NK-92 treated with Interleukin-12 subunit alpha and Interleukin-12 subunit beta, amount 100 ng/mL, for 24 hours (cell line): ENCODE measurements at places on chromosomes 12 and 14.

GRCh38 chr12:67424784-67425183 is 155.6 kb downstream of the CAND1 start:
- DNase-seq = no peak

GRCh38 chr12:80189241-80189640 is 89.9 kb downstream of the OTOGL start:
- DNase-seq = no peak

DNA sequence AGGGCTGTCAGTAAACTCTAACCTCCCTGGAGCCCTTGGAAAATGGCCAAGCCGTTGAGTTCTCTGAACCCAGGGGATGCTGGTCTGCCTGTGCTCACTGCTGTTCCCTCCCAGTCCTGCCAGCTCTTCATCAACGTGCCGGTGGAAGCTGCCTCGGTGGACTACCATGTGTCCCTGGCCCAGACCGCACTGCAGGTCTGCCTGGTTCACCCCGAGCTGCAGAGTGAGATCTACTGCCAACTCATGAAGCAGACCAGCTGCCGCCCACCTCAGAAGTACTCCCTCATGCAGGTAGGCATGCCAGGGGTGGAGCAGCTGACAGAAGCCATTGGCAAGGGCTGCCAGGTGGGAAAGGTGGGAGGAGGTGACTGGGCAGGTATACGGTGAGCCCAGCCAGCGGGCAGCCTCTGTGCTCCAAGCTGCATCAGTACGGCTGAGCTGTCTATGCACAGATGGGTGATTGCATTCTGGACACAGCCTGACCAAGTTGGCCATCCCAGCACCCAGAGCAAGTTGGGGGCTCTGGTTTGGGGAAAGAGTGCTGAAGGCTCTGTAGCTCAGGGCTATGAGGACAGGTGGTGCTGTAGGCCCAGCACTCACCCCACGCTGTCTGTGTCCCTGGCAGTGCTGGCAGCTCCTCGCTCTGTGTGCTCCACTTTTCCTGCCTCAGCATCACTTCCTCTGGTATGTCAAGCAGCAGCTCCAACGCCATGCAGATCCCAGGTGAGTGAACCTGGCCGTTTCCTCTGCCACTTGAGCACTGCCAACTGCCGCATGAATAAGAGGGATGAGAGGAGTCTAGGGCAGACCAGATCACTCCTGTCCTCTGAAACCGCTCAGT is 21.9 kb downstream of the PIGH start:
- no peak for DNase-seq

GRCh38 chr12:82862069-82862841 is 175.5 kb downstream of the TMTC2 start:
- DNase-seq = no peak

DNA sequence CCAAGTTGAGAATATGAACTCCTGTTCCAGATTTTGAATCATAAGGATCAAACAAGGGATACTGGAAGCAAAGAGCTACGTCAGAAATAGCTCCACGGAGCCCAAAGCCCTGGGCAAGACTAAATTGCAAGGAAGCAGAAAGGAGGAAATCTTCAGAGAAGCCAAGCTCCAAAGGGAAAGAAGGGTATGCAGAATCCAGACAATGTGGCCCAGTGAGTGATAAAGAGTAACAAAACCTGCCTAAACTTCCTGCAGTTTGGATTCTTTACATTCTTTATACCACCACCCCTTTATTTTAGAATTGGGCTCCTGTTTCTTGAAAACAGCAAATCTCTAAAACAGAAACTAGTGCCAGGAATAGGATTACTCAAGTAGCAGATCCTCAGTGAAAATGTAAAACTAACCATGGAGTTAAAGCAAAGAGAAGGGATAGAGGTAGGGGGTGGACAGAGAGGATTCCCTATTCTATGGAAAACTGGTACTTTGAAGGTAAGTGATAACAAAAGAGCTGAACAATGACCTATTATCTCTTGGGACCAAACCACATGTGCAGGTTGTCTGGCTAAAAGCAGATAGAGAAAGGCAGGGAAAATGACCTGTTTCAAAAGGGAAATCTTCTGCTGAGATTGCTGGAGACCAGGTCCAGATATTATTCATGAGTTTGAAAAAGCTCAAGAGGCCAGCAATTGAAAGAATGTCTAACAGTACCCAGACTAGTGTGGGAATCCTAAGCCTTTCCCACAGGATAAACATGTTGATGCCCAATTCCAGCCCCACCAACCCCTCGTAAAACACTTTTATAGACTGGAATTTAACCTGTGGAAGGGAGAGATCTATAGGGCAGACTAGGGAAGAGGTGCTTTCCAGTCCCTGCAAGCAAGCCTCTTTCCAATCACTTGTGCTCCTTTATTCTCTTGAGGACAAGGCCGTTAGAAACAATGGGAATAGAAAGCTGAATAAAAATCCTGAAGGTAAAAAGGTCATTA is 24.5 kb downstream of the MBIP start:
- DNase-seq = no peak

DNA sequence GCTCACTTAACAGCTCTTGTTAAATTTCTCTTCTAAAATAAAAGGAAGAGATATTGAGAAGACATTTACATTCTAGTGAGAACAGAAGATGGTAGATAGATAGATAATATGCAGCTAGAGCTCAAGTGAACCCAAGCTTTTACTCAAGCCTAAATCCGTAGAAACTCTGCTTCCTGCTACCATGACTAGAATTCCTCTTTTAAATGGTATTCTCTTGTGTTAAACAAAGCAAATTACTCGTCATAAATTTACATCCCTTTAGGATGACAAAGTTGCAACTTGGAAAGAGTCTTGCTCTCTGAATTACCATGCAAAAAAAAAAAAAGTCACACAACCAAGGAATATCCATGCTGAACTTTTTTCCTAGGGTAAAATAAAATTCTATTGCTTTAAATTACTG is 160.7 kb upstream of the LRFN5 start:
- DNase-seq = no peak

DNA sequence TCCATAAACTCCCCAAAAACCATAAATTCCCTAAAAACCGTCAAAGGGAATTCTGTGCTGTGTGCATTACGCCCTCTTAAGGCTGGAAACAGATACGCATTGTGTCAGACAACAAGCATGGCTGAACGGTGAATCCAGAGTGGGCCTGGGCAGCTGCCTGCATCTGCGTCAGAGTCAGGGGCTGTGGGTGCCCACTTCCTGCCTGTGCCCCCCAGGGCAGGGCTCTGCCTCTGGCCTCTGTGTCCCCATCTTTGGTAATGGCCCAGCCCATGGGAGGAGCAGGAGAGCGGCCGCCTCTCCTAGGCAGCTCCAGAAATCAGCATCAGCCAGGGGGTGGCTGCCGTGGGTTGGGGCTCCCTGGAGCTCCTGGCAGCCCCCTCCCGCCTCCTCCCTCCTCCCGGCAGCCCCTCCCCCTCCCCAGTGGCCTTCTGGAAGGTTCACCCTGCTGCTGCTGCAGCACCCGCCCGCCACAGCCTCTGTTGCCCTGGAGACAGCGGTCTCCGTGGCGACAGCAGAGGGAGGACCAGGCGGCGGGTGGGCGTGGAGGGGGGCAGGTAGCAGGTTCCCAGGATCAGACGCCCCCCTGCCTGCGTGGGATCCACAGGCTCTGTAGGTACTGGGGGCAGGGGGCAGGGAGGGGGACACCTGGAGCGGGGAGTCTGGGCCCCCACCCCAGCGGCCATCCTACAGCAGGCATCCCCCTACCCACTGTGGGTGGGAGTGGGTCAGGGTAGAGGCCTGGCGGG is 5.9 kb downstream of the MMP17 start:
- no peak for DNase-seq

GRCh38 chr14:69680297-69680696 is 68.9 kb downstream of the SUSD6 start:
- DNase-seq = no peak

GRCh38 chr12:130847112-130847511 is 8.1 kb upstream of the STX2 start:
- no peak for DNase-seq

GRCh38 chr12:89179245-89179644 is 173.1 kb downstream of the DUSP6 start:
- DNase-seq = no peak

- DNase-seq = no peak
These were observed 14.3 kb downstream of the PTCSC3 start for GRCh38 chr14:36162267-36162666.

DNA sequence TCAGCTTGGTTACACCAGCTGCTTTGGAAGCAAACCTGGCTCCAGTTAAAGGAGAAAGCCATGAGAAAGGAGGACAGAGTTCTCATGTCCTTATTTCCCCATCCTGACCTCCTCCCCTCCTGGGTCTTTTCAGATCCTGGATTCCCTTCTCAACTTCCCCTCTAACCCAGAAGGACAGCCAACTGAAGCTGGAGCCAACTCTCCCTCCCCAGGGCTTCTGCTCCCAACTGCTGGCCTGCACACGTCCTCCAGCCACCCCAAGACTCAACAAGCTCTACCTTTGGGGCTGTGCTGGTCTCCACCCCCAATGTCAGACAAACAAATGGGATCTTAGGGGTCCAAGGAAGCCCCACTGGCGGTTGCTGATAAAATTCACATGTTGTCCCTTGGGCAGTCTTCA is 651.1 kb upstream of the TBX3 start:
- DNase-seq = no peak

DNA sequence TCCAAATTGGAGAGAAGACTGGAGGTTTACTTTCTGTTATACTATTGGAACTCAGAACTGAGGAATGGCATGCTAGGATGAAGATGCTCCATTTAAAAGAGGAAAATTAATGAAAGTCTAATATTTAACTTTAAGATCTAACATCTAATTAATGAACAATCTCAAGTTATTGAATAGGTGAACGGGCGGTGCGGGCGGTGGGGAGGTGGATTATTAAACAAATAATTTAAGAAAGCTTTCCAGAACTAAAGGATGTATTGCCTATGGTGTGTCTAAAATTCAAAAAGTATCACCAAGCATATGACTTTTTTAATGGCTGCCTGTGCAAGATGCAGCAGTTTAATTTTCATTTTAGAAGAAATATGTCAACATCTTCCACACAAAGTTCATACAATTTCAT is 1747.1 kb upstream of the SEL1L start:
- no peak for DNase-seq

DNA sequence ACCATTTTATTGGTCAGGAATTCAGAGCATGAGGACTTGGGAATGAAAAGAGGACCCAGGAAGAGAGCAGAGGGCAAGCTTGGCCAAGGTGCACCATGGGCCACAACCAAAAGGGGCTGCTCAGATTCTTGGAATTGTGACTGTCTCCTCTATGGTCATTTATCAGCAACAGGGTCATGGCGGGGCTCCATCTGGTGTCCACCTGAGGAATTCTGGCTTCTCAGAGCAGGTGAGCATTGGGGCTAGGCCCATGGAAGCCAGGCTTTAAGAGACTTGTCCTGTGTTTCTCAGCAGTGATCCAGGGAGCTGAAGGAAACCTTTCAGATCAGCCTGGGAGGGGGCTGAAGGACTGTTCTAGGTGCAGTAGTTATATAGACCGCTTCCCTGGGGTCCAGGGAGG is 2.6 kb upstream of the RIN3 start:
- no peak for DNase-seq

GRCh38 chr12:116812238-116812637 is 69.0 kb downstream of the HRK start:
- no peak for DNase-seq

GRCh38 chr12:122965321-122965751 is 927 bp downstream of the ABCB9 start:
- no peak for DNase-seq

DNA sequence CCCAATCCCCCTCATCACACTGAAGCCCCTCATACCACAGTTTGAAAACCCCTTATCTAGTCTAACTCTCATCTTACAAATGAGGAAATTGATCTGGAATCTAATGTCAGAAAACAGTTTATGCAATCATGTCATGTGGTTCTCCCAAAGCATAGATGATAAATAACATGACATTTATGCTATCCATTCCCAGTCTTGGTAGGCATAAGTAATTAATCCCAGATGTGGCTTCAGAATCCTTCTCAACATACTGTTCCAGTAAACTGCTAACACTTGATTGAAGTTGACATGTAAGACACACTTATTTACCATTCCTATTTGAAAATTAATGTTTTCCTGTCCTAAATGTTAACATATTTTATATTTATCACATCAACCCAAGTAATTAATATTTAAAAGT is 168.7 kb downstream of the GALC start:
- DNase-seq = no peak

GRCh38 chr12:115810122-115810901 is 467.2 kb downstream of the MED13L start:
- no peak for DNase-seq

DNA sequence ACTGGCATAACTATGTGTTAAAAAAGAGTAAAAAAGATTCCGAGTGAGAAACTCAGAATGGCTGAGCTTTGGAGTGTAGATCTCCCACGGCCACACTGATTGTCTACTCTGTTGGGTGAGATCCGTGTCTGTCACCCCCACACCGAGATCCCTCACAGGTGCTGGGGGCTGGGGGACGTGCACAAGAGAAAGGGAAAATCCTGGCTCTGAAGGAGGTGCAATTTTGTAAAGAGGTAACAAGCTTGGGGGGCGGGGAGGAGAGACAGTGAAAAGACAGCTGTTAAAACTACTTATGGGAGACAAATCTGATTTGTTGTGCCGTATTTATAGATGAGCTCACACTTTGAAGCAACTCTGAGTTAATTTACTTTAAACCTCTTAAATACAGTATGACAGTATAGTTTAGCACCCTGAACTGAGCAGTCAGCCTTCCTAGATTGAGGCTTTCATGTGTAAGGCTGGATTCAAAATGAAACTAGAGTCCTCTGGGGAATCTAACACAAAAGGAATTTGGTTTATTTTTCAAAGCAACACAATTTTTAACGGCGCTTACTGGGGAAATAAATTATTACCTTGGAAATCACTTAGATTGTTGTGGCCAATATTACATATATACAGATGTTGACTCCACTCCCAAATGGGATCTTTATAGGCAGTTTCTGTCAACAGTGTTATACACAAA is 167.4 kb upstream of the RGS6 start:
- DNase-seq = no peak

GRCh38 chr14:93199031-93199430 is 7.8 kb downstream of the GON7 start:
- DNase-seq = no peak

GRCh38 chr14:69880044-69880487 is 850 bp downstream of the SMOC1 start:
- no peak for DNase-seq

DNA sequence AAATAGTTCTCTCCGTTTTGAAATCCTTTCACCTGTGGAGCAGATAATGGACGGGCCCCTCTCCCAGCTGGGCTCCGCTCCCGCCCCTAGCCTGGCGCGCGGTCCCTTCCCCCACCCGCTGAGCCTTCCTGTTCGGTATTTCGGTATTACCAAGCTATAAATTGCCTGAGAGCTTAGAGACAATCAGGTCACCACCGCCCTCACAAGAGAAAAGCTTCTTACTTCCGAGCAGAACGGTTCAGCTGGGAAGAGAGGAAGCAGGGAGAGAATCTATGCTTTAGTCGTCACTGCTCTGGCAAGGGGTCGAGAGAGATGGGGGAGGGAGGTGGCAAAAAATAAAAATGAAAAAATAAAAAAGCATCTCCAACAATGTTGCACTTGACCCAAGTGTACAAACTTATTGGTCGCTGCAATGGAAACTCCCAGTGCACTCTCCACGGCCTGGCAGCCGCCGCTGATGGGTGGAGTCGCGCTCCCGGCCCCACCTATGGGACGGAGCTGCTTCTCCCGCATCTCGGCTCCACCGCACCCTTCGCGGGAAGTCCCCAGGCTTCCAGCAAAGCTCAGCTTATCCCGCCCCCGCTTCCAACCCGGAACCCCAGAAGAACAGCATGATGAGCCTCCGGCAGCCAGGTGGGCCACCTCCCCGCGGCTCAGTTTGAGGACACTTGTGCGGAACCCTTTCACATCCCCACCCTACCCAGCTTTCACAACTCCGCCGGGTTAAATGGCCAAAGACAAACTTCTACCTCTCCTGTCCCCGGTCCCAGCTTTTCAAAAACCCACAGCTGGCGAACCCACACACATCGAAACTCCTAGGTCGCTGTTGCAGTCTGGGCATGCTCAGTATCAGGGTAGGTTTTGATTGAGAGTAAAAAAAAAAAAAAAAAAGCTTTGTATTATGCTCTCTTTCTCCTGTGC is 832 bp upstream of the SYT1 start:
- no peak for DNase-seq
